Activated T-cell treated with anti-CD3 and anti-CD28 coated beads for 24 hours (primary cell): ENCODE measurements at places on chromosomes 2 and 18.

- no peak for DNase-seq
Observed at GRCh38 chr2:101949304-101949703, 42.5 kb upstream of the IL1R2 start.

DNA sequence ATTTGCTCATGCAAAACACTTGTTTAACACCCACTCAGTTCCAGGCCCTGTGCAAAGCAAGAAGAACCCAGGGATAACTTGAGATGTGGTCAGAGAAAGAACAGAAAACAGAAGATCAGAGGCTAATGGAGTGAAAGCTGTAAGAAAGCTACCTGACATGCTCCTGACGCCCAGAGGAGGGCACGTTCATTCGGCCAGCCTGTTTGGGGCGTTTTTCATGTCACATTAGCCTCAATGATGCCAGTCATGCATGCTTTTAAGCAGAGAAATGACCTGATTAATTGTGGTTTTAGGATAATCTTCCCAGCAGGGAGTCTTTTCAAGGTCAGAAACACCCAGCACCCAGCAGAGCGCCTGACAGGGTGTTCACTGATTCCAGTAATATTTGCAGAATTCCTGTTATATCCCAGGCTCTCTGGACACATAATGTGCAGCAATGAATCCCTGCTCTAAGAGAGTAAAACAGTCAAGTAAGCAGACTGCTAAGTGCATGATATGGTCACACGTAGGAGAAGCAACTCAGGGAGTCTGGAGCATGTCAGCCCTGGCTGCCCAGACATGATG, 320.0 kb downstream of the LRATD1 start:
- no peak for DNase-seq

- DNase-seq = no peak
Observed at GRCh38 chr18:46821856-46822711, 65.2 kb upstream of the ST8SIA5 start.

DNA sequence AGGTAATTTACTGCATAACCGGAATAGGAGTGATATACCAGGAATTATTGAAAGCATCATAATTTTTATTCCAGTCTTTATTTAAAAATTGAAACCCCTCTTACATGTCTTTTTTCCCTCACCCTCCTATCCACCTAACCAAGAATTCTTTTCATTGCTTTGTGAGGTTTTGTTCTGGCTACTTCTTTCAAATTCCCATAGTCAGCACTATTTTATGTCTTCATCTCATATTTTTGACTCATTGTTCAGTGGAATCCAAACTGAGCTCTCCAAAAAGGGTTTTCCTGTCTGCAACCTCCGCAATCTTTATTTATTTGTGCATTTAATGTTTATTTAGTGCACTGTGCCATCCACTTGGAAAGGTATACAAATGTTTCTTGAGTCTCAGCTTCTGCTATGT, 128.5 kb downstream of the DOK6 start:
- DNase-seq = no peak

DNA sequence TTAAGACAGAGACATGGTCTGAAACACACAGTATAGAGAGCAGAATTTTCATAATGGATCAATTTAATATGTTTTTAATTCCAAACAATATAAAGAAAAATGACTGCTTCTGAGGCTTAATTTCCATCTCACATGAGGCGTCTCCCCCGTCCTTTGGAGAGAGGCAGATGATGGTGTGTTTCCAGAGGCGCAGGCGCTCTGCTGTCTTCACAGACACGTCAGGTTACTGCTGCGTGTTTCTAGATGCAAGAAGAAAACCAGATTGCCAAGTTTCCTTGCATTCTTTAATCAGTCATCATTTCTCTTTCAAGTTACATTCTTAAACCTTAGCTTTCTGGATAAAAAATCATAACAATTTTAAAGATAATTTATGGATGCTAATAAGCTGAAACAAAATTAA, 160.2 kb downstream of the ATP9B start:
- no peak for DNase-seq
